ENCODE measurements at places on chromosomes 1 and 21. TPM values are rescaled to one million over a fixed set of nuclear protein-coding genes. Genes with fewer than 3 reads are reported as not detected.

DNA sequence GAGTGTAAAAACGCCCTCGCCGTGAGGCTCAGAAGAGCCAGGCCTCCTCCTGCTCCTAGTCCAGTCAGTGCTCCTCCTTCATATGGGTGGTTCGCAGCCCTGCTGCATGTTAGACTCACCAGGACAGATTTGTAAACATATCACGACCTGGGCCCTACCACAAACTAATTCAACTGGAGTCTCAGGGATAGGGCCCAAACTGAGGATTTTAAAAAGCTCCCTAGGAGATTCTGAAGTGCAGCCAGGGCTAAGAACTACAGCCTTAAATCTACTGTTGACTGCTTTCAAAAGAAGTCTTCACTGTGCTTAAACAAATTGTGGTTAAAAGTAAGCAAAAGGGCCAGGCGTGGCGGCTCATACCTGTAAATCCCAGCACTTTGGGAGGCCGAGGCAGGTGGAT is 57.0 kb downstream of the CAMTA1 start:
- no peak for DNase-seq

GRCh38 chr21:29829564-29830275 is 110.1 kb downstream of the GRIK1 start:
- no peak for DNase-seq

Gene OR2M3
- total RNA-seq = not detected

Gene GBP1
- total RNA-seq = 52.3 TPM

All from mesothelial cell of epicardium (in vitro differentiated cells).